Stimulated activated CD8-positive, alpha-beta memory T cell treated with anti-CD3 and anti-CD28 coated beads, Interleukin-15, amount 100 ng/mL, for 1 hour (primary cell): ENCODE measurements at places on chromosomes 13 and 19.

DNA sequence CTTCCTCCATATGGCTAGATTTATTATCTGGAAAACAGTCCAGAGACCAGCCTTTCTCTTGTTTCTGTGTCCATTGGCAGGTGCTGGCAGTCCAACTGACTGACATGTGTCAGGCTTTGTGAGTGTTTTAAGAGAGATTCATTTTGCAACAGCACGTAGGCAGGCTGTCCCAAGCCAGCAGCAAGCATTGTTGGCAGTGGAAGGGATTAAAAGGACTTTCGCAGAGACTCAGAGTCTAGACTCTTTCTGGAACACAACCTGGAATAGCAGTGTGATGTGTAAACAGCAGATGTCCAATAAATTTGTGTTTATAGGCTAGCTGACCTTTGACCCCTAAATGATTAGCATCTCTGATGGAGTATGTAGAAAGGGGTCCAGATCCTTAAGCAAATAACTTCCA is 222.2 kb upstream of the SERP2 start:
- DNase-seq: no peak

GRCh38 chr13:38180126-38180525 is 169.5 kb upstream of the UFM1 start:
- DNase-seq: no peak

DNA sequence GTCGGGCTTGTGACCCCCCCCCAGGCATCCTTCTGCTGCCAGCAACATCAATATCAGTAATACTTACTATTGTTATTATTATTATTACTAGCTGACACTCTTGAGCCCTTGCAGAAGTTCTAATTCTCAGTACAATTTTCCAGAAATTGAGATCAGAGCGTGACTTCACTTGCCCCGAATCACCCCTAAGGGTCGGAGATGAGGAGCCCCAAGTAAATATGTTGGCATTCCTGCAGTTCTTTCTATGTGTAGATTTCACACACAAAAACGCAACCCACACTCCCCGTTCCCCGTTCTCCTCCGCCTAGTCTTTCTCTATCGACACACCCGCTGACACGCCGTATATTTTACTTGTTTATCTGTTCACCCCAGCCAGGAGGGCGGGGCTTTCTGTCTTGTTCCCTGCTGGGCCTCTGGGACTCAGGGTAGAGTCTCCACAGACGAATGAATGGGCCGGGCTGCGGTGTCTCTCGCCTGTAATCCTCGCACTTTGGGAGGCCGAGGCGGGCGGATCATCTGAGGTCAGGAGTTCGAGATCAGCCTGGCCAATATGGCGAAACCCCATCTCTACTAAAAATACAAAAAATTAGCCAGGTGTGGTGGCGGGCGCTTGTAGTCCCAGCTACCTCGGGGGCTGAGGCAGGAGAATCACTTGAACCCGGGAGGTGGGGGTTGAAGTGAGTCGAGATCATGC is 14.7 kb downstream of the TLE5 start:
- no peak for DNase-seq

DNA sequence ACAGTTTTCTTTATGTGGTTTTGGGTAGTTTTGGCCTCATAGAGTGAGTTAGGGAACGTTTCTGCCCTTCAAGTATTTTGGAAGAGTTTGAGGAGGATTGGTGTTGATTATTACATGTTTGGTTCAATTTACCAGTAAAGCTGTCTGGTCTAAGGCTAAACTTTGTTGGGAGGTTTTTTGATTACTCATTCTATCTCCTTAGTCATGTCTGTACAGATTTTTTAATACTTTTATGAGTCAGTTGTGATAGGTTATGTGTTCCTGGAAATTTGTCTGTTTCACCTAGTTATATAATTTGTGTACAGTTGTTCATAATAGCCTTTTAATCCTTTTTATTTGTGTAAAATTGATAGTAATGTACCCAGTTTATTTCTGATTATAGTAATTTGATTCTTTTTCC is 20.4 kb downstream of the RNF17 start:
- no peak for DNase-seq

DNA sequence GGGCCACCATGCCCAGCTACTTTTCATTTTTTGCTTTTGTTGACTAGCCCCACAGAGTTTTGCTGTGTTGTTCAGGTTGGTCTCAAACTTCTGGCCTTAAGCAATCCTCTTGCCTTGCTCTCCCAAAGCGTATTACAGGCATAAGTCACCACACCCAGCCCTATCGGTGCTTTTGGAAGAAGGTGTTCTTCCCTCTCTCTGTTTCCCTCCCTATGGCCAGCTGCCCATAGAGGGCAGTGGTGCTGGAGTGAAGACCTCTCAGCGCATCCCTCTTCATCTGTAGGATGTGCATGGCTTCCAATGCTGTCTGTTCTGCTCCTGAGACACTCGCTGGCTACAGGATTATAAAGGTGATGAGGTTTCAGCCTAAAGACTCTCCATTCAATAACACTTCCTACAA is 1.3 kb upstream of the CD22 start:
- DNase-seq: no peak

- no peak for DNase-seq
Observed at GRCh38 chr13:101624210-101624922, 171.9 kb downstream of the ITGBL1 start.

GRCh38 chr13:27455331-27455855 is 5.0 kb upstream of the MTIF3 start:
- no peak for DNase-seq

- no peak for DNase-seq
Observed at GRCh38 chr13:98260357-98261164, 83.5 kb upstream of the RNF113B start.

DNA sequence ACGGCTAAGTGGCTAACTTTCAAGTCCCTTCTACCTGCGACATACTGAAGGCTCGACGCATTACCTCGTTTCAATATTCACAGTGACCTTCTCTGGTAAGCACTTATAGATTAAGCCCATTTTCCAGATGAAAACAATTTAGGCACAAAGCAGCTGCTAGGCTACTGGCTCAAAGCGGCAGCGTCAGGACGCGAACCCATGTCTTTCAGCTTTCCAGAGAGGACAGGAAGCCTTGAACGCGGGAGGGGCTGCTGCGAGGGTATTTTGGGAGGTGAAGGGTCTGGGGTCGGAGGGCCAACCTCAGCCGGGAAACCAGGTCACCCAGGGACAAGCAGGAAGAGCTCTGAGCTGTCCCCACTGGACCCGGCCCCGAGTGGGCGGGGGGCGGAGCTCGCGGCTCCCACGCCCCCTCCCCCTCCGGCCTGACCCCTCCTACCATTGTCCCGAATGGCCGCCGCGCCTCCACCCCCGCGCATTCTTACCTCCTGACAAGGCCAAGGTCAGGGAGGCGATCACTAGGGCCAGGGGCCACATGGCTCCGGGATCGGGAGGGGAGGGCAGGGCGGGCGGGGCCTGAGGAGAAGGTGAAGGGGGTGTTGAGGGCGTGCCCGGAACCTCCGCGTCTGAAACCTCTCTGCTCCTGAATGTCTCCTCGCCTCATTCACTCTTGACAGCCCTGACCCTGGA is at the start of gene KLK13:
TSS of gene KLK13 (minus strand) at position 559 of the 687 bp plus-strand sequence. CDS start at position 534, 25 bp downstream.
- no peak for DNase-seq

- DNase-seq: no peak
Observed at GRCh38 chr19:40274585-40275544, 10.3 kb downstream of the AKT2 start.

- DNase-seq: no peak
Observed at GRCh38 chr19:40370997-40371801, 18.8 kb downstream of the HIPK4 start.

DNA sequence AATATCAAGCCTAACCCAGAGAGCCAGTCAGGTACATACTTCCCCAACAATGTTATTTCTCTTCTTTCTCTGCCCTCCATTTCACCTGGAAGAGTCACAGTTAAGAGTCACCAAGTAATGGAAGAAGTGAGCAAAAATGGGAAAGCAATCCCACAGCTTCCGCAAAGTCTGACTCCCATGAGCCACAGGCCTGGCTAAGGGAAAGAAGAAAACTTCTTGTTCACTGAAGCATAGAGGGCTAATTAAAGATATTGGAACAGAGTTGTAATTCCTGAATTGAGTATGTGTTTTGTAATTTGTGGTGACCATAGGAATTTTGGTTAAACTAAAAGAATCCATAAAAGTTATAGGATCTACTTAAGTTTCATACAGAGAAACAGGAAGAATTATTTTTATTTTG is 830.9 kb upstream of the PCDH20 start:
- DNase-seq: no peak

GRCh38 chr19:39506944-39507714 is 7.8 kb upstream of the SELENOV start:
- no peak for DNase-seq

DNA sequence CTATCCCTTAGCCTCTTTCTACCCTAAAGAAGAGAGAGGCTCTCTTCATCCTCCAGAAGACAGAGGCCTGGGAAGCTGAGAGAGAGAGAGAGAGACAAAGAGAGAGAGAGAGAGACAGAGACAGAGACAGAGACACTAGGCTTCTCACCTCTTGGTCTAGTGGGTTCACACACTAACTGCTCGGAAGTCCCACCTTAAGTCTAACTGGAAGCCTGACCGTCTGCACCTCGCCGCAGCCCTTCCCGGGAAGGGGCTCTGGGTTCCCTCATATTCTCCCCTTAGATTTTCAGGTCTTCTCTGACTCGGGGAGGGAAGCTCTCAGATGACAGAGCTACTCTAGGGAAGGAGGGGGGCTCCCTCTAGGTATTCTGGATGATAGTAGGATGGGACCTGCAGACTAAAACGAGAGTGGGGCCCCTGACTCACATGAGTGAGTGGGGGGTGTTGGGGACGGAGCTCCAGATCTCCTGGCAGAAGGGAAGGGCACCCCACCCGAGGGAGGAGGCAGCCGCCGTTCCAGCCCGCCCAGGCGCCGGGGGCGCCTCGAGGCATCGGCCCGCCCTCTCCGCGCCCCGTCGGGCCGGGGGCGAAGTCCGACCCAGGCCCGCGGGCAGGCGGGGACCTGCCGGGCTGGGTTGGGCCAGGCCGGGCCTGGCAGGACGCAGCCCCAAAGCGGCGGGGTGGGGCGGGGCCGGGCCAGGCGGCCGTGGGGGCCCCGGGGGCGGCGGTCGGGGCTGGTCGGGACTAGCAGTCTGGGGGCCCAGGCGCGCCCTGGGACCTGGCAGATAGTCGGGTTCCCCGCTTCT is 2.0 kb upstream of the JUNB start:
- no peak for DNase-seq

- DNase-seq: no peak
Observed at GRCh38 chr19:49863935-49864320, 3.4 kb downstream of the PNKP start.

DNA sequence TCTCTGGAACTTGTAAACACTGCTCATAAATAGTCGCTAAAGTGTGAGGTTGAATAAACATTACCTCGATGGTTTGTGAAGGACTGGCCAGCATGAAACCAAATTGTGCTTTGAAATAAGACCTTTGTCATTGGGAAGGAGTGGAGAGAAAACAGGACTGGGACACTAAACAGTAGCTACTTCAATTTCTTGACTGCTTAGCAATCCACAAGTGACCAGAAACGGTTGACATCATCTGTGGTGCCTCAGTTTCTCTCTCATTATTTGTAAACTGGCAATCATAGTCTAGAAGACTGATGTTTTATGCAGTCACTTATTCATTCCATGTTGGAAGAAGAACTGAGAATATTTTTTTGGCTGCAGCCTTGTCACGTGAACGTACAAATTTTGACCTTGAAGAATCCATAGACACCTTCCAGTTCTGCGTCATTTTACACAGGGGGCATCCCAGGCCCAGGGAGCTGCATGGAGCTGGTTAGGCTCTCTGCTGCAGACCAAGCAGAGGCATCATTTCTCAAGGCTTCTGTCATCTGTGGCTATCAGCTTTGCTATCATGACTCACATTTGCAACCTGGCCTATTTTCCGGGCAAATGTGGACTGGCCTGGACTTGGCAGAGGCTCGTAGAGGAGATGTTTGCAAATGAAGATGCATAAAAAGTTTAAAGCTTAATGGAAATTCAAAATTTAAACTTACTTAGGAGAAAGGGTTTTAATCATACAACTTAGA is 391.8 kb downstream of the FGF9 start:
- DNase-seq: no peak

DNA sequence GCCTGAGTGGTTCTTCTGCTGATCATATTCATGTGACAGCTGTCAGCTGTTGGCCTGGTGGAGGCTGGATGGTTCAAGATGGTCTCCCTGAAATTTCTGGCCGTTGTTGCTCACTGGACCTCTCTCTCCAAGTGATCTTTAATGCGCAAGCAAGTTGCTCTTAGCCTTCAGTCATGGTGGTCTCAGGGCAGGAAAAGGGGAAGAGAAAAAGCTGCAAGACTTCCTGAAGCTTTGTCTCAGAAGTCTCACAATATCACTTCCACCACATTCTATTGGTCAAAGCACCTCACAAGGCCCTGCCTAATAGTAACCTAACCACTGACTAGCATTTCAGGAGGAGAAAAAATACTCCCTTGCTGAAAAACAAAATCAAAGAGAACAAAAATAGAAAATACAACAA is 1.6 kb upstream of the ZNF567 start:
- DNase-seq: no peak

GRCh38 chr19:49362929-49363267 is 682 bp upstream of the TEAD2 start:
- no peak for DNase-seq

GRCh38 chr13:23960566-23961156 is 63.4 kb upstream of the C1QTNF9B start:
- no peak for DNase-seq

- DNase-seq: no peak
Observed at GRCh38 chr19:3045885-3046697, 16.2 kb downstream of the TLE5 start.

DNA sequence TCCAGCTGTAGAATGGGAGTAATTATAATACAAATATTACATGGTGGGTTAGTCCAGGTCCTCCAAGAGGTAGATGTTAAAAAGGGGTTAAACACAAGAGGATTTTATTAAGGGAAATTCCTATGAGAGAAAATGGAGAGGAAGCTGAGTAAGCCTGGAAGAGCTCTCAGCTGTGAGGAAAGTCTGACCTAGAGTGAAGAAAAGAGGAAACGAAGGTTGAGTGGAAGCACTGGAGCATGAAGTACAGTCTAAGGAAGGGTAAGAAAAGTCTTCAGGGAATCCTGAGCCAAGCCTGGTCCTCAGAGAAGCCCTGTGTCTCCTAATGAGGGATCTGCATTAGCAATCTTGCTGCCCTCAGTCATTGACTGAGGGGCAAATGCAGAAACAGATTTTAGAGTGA is 506.2 kb downstream of the GPC5 start:
- no peak for DNase-seq

- DNase-seq: no peak
Observed at GRCh38 chr19:16228637-16229321, 31.1 kb downstream of the AP1M1 start.

DNA sequence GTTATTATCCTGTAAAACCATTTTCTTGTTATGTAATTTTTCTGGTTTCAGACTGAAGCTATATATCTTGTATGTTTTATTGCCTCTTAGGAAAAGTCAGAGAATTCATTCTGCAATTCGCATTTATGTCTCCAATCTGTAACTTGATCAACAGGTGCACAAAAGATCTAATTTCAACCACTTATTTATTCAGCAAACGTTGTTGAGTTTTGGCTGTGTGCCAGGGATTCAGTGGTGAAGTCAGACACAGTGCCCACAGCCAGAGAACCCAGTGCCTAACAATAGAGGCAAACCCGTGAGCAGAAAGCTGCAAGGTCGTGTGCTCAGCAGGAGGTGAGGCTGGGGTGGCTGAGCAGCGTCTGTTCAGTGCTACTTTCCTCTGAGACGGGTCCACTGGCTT is 119.5 kb upstream of the MCF2L start:
- DNase-seq: no peak

GRCh38 chr13:73672492-73672891 is 461.7 kb downstream of the KLF12 start:
- no peak for DNase-seq

- no peak for DNase-seq
Observed at GRCh38 chr19:4338441-4339355, at the start of gene STAP2. Gene STAP2 (minus strand): TSS chr19:4338827. CDS start chr19:4338753, 74 bp downstream.

GRCh38 chr13:75579529-75579928 is 29.9 kb downstream of the UCHL3 start:
- DNase-seq: no peak

GRCh38 chr19:3944018-3944721 is 11.3 kb downstream of the NMRK2 start:
- no peak for DNase-seq
